ENCODE measurements at places on chromosomes 5 and 9.

DNA sequence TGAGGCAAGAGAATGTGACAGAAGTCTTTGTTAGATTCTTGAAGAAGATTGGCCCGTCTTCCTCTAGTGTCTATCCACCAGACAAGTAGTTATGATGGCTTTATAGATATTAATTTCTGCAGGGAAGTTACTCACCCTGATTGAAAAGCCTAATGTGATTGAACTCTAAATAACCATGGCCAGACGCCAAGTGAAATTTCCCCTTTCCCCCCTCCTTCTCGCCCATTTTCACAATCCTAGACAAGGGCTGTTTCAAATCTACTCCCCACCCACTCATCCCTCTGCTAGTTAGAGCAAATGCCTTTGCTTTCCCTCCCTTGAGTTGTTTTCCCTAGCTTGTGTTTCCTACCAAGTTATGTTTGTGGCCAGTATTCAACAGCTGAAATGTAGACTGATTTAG is 182.5 kb downstream of the TMEM167A start:
- DNase-seq, result no peak

DNA sequence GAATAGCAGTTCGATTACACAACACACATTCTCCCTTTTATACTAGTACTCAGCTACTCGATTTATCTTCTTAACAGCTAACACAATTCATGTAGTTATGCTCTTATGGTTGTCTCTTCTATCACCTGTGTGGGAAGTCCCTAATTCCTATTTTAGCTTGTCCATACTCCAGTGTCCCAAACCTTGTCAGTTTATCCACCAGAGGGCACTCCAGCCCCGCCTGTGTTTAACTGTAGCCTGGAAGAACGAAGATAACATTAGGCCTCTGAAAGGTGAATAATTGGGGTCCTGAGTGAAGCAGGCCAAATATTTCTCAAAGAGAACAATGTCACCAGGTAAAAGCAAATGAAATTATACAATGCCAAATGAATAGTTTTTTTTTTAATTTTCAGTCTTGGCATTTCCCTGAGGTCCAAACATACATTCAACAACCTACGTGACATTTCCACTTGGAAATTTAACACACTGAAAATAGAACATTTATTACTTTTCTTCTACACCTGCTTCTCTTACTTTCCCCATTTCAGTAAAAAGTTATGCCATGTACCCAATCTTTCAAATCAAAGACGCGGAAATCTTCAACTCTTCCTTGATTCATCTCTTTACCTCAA is 560.7 kb downstream of the HTR1A start:
- DNase-seq, result peak; percentile 67

GRCh38 chr5:127572930-127573329 is 55.5 kb downstream of the PRRC1 start:
- DNase-seq, result no peak

DNA sequence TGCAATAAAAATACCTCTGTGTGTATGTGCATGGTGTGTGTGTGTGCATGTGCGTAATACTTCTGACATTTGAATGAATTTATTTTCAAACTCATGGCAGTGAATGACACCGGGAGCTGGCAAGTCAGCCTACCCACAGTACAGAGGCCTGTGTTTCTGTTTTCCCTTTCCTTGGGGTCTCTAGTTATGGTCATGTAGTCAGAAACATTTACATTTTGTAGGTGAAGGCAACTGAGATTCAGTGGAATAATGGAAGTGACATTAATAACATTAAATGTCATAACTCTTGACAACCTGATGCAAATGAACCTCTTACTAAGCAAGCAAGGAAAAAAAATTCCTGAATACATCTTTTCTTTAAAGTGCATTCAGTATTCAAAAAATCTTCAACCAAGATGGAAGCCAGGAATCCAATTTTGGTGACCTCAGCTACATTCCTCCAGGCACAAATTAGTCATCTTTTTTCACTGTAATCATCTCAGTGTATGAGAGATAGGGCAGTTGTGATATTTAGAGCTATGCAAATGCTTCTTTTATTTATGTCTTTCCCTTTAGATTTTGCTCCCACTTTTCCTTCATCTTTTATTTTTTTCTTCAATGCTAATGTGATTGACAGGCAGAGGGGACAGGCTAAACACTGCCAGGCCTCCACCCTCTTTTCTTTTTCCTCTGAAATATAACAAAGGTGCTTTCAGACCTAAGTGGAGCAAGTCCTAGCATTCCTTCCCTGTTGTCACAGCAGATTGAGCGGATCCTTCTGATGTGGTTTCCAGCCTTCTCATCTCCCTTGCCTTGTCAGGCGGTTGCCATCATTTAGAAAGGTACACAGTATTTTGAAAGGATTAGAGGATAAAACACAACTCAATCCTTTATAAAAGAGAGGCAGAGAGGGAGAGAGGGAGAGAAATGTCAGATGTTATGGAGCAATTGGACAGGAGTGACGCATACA is 569.8 kb upstream of the ADAMTS16 start:
- no peak for DNase-seq

- DNase-seq, result no peak
These were observed 4.6 kb downstream of the EPB41L4B start for GRCh38 chr9:109316207-109316640.

- DNase-seq, result no peak
These were observed 79.8 kb upstream of the FBXL7 start for GRCh38 chr5:15420201-15420600.

DNA sequence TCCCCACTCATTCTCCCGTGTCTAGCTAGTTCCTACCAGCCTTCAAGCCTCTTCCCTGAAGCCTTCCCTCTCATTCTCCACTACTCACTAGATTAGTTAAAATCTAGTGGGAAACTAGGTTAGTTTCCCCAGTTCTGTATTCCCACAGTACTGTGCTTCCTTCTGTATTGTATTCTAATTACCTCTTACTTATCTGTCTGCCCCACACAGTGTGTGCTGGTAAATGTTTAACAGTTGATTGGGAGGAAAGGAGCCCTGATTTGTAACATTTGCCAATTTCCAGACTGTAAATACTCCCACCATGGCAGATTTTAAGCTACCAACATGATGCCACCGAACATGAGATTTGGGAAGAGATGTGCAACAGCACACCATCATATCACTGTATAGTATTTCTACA is 8.3 kb downstream of the KLHL3 start:
- DNase-seq, result no peak

GRCh38 chr9:101119206-101119819 is 90.8 kb downstream of the PLPPR1 start:
- DNase-seq, result peak; percentile 85

- DNase-seq, result no peak
These were observed 28.4 kb downstream of the ANKS6 start for GRCh38 chr9:98767915-98768314.

DNA sequence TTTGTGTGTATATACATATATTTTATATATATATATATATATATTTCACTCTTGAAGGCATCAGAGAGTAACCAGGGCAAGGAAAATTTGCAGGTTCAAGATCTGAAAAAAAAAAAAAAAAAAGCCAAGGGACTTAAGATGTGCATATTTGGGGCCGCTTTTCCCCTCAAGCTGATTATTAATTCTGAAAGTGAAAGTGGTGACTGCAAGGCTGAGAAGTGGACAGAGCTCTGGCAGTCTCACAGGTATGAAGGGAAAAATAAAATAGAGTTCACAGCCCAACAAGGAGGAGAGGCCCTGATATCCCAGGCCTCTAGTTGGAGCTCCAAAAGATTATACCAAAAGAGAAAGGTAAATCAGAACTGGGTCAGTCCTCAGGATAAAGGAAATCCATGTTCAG is 234.4 kb upstream of the GAS1 start:
- DNase-seq, result no peak

GRCh38 chr5:40307920-40308319 is 371.8 kb upstream of the PTGER4 start:
- DNase-seq, result no peak

Measured in H9 (cell line).